HTR-8/SVneo (cell line): ENCODE measurements at places on chromosomes 7 and 10.

DNA sequence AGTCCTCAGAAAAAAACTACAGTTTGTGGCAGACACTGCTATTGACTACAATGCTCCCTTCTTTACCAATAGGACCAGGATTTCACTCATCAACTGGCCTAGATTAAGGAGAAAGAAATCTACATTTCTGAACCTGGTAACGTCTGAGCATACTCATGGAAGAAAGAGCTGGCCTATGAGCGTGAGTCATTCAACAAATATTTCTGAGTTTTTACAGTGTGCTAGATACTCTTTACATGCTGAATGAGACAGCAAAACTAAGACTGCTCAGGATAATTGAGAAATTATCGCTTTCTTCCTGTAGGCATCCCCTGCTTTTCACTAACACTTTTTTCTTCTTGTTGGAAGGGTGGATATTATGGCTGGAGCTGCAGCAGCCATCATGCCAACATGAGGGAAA, 609.7 kb downstream of the TNS3 start:
- peak; percentile 39 for DNase-seq

- no peak for DNase-seq
Observed at GRCh38 chr7:90188281-90188680, 23.3 kb upstream of the STEAP2 start.

DNA sequence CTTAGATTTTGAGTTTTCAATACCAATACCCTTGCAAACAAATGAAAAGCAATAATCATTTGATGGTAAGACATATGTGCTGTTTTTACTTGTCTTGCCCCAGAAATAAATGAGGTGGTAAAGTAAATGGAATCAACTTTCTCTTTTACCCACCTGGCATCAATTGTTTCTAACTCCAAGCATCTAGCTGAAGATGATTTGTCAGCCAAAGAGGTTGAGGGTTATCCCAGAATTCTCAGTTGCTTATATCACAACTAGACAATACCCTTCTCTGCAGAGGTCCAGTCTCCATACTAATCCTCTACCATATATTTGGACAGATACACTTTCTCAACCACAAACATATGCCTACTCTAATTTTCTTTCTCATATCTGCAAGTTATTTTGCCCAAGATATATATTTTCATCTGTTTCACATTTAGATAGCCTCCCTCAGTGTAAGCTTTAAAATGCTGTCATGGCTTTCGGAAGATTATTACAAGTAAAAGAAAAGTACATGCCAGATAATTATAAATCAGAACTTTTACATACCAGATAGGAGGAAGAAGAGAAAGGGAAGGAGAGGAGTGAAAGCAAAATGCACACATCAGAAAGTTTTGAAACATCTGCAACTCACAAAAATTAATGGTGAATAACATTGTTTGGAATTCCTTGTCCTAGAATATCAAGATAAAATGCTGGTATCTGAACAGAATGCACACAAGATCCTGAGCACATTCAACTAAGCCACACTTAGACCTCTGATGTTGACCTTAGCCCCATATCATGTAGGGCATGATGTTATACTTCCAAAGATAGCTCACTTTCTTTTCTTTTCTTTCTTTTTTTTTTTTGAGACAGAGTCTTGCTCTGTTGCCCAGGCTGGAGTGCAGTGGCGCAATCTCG, 146.6 kb downstream of the REEP3 start:
- no peak for DNase-seq

GRCh38 chr7:68256295-68256694, 1259.7 kb downstream of the TYW1 start:
- DNase-seq = no peak

- DNase-seq = no peak
Observed at GRCh38 chr7:102170393-102170970, 116.2 kb upstream of the SH2B2 start.

DNA sequence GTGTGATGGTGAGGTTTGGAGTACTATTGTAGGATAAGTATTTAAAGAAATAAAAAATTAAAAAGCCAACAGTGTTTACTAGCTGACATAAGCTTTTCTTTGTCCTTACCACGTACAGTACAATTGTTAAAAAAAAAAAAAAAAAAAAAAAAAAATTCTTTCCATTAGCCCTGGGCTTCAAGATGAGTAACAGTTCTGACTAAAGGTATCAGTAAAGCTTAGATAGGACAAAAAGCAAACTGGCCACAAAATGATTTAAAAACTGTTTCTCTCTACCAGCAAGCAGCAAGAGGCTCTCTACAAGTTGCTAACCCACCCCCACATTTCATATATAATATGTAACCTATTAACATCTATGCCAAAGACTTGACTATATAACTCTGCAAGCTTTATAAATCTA, 17.5 kb downstream of the HYCC1 start:
- DNase-seq = no peak

DNA sequence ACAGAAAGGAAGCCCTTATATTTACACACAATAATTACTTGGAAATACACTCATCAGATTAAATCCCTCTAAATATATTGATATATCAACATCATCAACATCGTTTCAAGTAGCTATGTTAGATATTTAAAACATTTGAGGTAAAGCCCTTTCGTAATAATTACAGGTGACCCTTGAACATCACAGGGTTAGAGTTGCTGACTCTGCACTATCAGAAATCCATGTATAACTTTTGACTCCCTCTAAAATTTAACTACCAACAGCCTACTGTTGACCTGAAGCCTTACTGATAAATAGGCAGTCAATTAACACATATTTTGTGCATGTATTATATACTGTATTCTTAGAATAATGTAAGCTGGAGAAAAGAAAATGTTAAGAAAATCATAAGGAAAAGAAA, 34.6 kb upstream of the LRRN3 start:
- no peak for DNase-seq

- no peak for DNase-seq
Observed at GRCh38 chr7:78609281-78609680, 810.7 kb downstream of the PHTF2 start.

DNA sequence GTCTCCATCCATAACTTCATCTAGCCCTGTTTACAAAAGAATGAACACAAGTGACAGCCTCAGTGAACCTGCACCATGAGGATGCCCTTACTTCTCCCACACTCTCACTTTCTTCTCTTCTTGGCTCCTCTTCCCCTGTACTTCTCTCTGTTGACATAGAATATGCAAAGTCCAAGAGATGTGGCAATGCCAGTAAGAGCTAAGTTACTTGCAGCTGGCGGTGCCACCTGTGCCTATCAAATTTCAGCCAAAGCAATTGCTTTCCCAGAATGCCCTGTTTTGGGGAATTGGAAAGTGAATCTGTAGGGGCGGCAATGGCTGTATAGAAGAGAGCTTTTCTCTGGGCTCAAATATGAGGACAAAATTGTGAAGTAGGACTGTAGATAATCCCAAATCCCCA, 557.8 kb downstream of the AUTS2 start:
- DNase-seq = no peak

- no peak for DNase-seq
Observed at GRCh38 chr7:150410131-150410530, 31.0 kb downstream of the ZNF775 start.

DNA sequence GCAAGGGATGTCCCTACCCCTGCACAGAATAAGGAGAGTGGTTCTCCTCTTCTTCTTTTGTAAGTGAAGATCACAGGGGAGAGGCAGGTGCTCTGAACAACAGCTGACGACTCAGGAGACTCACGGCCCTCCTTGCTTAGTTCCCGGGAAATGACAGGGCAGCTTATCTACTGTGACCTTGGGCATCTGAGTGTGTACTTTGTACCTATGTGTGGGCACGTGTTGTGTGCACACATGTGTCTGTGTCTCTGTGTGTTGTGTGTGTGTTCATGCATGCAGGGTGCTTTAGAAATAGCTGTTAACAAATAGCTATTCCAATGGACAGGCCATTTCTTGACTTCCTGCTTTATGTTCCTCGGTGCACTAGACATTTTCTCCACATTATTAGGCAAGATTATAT, 80.5 kb upstream of the NPS start:
- no peak for DNase-seq

DNA sequence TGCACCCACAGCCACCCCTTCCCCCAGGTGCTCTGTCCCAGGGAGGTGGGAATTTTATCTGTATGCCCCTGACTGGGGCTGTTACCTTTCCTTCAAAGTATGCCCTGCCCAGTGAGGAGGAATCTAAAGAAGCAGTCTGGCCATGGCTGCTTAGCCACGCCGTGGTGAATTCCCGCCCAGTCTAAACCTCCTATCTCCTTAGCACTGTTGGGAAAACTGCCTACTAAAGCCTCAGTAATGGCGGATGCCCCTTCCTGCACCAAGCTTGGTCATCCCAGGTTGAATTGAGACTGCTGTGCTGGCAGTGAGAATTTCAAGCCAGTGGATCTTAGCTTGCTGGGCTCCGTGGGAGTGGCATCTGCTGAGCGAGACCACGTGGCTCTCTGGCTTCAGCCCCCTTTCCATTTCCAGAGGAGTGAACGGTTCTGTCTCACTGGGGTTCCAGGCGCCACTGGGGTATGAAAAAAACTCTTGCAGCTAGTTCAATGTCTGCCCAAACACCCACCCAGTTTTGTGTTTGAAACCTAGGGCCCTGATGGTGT, 87.2 kb downstream of the ABCC2 start:
- no peak for DNase-seq

DNA sequence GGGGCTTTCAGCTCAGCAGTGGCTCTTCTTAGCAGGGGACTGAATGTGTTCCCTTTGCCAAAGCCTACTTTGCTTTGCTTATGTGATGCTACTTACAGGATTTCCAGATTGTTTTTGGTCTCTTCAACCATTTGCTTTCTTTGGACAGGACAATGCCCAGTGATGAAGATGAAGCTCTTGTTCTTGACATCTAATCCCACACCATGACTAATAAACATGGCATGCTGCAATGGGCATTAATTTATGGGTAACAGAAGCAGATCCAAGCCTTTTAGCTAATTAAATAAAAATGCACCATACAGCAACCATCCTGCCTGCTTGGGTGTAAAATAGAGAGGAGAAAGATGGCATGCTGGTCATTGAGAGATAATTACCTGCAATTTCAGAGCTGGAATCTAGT, 175.5 kb upstream of the ITGB1 start:
- DNase-seq = no peak

- no peak for DNase-seq
Observed at GRCh38 chr7:128705891-128706333, 33.2 kb upstream of the CALU start.

GRCh38 chr10:52533986-52534385, 219.9 kb downstream of the DKK1 start:
- DNase-seq = no peak

DNA sequence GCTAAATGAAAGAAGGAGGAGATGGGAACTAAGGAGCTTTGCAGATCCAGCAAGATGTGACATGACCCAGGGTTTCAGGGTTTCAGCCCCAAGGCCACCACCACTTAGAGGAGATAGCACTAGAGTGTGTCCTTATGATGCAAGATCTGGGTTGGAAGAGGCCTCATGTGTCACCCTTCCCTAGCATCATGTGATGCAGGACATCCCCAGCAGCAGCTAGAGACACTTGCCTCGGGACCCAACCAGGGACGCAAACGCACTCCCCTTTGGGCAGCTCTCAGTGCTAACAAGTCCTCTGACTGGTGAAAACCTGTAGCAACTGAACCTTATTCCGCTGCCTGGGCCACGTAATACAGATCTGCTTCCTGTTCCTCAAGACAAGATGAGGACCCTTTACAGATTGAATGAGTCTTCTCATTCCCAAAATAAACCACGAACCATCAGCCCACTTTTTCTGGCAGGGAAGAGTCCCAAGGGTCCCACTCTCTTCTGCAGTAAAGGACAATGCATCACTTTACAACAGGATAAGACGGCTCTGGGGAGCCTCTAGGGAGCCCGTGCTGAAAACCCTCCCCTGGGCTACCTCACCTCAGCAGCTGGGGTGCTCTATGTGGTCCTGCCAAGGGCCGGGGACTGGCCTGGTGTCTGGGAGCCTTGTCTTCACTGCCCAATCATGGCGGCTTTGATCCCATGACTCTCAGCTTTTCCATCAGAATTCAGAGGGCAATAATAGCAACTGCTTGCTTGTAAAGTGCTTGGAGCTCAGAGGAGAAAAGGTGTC, 44.8 kb upstream of the GDF10 start:
- no peak for DNase-seq

GRCh38 chr7:157980774-157981173, 606.8 kb downstream of the PTPRN2 start:
- DNase-seq = no peak

- no peak for DNase-seq
Observed at GRCh38 chr7:38102507-38102906, 75.5 kb upstream of the STARD3NL start.

- DNase-seq = no peak
Observed at GRCh38 chr10:77349226-77349625, 288.4 kb downstream of the KCNMA1 start.

DNA sequence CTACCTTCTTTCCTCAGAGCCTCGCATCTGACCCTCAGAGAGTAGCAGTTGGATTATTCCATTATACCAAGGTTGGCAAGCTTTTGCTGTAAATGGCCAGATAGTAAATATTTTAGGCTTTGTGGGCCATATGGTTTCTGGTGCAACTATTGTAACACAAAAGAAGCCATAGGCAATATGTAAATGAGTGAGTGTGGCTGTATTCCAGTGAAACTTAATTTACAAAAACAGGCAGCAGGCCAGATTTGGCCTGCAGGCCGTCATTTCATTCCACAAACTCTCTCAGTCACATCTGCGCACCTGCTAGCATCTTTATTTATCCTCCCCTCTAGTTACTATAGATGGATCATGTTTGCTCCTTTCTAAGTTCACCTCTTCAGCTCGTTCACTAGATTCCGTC, 6.7 kb downstream of the ZNF518A start:
- DNase-seq = no peak

- DNase-seq = no peak
Observed at GRCh38 chr10:69315610-69316312, 37.5 kb downstream of the HK1 start.

DNA sequence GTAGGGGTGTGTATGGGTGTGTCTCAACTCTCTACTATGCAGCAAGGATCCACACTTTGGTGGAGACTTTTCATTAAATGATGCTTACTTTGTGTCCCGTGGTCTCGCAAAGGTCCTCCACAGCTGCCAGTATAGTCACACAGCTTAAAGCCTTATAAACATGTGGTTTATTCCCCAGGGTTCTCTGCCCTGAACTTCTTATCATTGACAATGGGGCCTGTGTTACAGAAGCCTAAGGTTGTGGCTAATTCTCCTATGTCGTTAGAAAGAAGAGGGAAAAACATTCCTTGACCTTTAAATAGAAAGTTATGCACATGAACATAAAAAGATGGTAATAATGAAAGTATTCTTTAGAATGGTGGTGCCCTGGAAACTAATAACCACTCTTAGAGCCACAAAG, 201.4 kb downstream of the INHBA start:
- DNase-seq = no peak

GRCh38 chr10:24277771-24278170, 68.8 kb downstream of the KIAA1217 start:
- no peak for DNase-seq

GRCh38 chr7:37191797-37192196, 256.9 kb downstream of the ELMO1 start:
- no peak for DNase-seq
